Lung (tissue), 17 donors: ENCODE measurements at places on chromosomes 1 and 21. TPM values are rescaled to one million over a fixed set of nuclear protein-coding genes. Genes with fewer than 3 reads are reported as not detected.
A peak's percentile ranks its signal among the peaks of the same experiment; 100 is the strongest.

DNA sequence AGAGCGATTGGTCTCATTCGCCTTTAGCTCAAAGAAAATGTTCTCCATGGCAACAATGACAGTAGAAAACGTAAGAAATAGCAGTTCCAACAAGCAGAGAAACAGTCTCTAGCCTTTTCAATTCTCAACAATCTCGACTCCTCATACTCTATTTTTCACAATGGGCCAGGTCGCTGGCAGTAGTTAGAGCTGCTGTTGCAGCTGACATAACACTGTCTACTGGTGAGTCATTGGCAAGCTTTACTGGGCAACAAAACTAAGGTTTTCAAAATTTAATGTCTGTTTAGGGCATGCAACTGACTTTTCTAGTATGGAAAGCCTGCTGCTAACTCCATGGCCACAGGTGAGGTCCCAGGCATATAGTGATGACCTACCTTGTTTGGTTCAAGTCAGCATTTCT, 221.1 kb upstream of the KAZN start:
- H3K27me3 ChIP-seq = no peaks in the 10 kb centered on the region
- H3K27ac ChIP-seq = no peak overlapping the region
- no peaks in the 10 kb centered on the region for H3K4me1 ChIP-seq
- no peak overlapping the region for H3K4me3 ChIP-seq
- no peak for DNase-seq

- peaks cover 8% of the 10 kb centered on the region for H3K4me1 ChIP-seq
- H3K27me3 ChIP-seq = no peaks in the 10 kb centered on the region
- no peaks in the 10 kb centered on the region for H3K36me3 ChIP-seq
- H3K4me3 ChIP-seq = peak within 1 kb of the TSS; percentile 0
- peak within 1 kb of the TSS; percentile 25 for H3K27ac ChIP-seq
Observed at GRCh38 chr1:16017461-16018303, at the start of gene HSPB7. TSS of gene HSPB7 (minus strand) at chr1:16018043. CDS start at chr1:16017963, 80 bp downstream.

- no peak for DNase-seq
- H3K36me3 ChIP-seq = no peaks in the 10 kb centered on the region
- no peaks in the 10 kb centered on the region for H3K27me3 ChIP-seq
- no peak overlapping the region for H3K27ac ChIP-seq
- H3K4me3 ChIP-seq = no peak overlapping the region
Observed at GRCh38 chr1:66478116-66478515, 55.8 kb upstream of the SGIP1 start.

DYNLT4 gene
- 13.0 TPM for total RNA-seq

SLFNL1 gene
- 9.2 TPM for total RNA-seq
